ENCODE measurements at places on chromosomes 11 and 22.
A peak's percentile ranks its signal among the peaks of the same experiment; 100 is the strongest.

- peak; percentile 54 for DNase-seq
These were observed 8.3 kb downstream of the WT1 start for GRCh38 chr11:32426819-32427615.

DNA sequence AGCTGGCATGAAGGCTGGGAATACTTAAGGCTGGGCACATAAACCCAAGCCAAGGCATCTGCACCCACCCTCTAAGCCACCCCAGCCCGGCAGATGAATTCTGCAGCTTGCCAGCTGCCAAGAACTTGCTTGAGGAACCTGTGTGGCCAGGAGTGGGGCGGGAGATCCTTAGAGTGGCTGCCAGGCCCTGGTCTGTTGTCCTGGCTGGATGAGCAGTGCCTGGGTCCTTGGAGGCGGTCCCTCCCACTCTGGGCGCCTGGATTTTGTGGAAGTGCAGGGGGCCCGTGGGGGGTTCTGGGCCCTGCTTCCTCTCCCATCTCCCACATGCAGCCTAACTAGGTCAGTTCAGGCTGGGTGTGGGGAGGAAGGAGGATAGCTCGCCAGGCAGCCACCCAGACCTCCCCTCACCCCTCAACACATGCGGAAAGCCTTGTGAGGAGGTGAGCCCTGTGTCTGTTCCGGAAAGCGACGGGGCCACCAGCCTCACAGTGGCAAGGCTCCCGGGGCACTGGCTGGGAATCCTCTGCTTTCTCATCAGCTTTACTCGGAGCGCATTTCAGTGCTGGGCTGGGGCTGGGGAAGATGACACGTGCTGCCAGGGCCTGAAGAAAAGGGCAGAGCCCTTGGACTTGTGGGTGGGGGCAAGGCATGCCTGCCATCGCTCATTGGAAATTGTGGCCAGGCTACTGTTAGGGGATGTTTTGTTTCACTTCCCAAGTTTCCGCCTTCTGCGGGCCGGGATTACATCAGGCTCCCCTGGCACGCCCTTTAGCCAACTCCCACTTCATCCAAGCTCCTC is 8.4 kb downstream of the DAGLA start:
- no peak for DNase-seq

DNA sequence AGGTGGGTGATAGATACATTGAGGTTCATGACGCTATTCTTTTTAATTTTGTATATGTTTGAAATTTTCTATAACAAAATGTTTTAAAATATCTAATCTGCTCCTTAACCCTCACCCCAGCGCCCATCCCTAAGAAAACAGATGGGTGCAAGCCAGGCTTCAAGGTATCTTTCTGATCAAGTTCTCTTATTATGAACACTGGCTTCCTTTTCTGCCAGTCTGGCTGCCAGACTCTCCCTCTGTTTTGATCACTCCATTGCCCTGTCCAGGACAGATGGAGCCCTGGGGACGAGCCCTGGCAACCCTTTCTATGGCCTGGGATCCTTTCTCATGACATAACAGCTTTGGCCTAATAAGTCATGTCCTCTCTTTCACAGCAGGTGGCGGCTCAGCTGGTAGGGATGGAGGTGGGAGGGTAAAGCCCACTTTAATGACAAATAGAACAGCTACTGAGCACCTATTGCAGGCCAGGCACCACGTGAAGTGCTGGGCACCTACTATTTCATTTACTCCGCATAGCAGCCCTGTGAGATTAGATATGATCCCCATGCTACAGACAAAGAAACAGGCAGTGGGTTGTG is 38.4 kb downstream of the DRD2 start:
- DNase-seq, result peak; percentile 16

- DNase-seq, result peak; percentile 93
These were observed 15.7 kb downstream of the CRTAM start for GRCh38 chr11:122853971-122854446.

DNA sequence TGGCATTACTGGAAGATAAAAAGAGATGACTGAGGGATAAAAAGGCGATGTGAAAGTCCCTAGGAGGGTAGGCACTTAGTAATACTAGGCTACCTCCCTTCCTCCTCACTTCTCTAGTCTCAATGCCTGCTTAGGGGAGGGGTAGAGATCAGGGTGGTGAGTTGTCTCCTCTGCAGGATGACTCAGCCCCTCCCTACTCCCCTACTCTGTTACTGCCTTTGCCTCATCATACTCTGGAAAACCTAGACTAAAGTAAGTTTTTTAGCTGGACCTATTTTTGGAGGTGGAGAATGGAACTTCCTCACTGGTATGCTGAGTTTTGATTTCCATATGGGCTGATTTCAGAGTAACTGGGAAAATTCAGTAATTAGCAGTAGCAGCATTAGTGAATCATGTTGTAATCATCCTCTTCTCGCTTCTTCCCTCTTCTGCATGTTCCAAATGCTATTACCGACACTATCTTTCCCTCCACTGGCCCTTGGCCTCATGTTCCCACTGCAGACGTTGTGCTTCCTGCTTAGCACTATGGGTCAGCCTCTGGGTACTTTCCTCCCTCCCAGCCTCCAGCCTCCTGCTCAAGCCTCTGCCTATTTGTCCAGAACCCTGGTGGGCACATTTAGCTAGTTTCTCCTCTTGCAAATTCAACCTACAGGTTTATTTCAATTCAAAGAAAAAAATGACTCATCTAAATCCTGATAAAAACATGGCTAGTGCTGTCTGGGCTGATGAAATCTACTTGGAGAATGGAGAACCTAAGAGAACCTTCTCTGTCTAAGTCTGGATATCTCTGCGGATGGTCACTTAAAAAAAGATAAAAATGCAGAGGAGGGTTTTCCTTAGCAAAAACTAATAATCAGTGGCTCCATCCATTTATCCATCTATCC is 281.7 kb downstream of the ST3GAL4 start:
- peak; percentile 61 for DNase-seq

DNA sequence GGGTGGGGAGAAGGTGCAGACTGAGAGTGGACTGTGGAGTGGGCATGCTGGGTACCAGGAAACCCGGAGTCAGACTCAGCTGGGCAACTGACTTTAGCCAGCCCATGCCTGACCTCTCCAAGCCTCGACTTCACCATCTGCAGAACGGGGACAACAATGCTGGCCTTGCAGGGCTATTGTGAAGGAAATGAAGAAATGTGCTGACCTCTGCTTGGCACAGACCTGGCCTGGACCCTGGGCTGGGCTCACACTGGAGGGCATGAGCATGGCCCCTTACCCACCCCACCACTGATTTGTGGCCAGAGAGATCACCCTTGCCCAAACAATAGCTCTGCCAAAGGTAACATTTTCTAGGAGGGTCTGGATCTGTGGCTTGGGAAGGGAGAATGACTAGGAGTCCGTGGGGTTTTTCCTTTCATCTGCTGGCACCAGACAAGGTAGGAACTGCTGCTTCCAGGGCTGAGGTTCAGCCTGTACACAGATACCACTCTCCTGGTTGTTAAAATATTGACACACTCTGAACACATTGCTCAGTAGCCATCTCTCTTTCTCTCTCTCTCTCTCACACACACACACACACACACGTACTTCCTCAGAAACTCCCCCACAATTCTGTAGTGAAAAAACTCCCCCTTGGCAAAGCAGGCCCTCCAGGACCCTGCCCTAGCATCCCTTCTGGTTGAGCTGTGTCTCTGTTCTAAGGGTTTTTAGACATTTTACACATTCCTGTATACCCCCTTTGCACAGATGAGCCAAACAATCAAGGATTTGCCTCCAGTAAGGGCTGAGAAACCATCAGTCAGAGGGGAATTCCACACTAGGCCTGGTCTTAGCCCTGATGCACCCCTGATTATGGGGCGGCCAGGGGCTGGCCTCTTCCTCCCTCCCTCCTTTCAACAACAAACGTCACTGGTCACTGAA is 1.0 kb downstream of the MOGAT2 start:
- DNase-seq, result no peak

DNA sequence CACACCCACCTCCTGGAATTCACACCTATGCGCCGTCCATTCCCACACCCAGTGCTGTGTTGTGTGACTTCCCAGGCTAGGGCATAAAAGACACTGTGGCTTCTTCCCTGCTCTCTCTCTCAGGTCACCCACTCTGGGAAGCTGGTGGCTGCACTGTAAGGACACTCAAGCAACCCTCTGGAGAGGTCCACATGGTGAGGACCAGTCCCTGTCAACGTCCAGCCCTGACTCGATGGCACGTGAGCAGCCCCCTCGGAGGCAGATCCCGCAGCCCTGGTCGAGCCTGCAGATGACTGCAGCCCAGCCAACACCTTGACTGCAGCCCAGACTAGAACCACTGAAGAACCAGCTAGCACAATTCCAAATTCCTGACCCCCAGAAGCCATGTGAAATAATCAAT is 16.2 kb downstream of the CBX7 start:
- no peak for DNase-seq

GRCh38 chr11:121766166-121766565 is 313.4 kb upstream of the SORL1-AS1 start:
- DNase-seq, result no peak

- DNase-seq, result no peak
These were observed 7.0 kb upstream of the LYVE1 start for GRCh38 chr11:10575346-10576034.

DNA sequence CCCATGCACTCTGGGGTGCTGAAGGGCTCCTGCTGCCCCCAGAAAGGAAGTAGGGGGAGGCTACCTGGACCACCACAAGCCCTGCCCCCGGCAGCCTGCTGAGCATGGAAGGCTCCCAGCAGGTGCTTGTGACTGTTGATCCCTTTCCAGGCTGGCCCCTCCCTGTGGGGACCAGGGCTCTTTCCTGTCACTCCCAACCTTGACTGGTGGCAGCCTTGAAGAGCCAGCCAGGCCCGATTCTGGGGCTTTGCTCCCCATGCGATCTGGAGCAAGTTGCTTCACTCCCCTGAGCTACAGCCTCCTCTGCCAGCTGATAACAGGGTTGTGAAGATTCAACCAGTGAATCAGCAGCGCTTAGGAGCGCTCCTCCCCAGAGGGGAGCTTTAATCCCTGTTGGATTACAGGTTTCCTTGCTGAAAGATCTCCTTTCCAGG is 4.6 kb upstream of the CST6 start:
- peak; percentile 79 for DNase-seq

GRCh38 chr22:38981005-38981991 is 849 bp upstream of the APOBEC3B start:
- DNase-seq, result peak; percentile 69

DNA sequence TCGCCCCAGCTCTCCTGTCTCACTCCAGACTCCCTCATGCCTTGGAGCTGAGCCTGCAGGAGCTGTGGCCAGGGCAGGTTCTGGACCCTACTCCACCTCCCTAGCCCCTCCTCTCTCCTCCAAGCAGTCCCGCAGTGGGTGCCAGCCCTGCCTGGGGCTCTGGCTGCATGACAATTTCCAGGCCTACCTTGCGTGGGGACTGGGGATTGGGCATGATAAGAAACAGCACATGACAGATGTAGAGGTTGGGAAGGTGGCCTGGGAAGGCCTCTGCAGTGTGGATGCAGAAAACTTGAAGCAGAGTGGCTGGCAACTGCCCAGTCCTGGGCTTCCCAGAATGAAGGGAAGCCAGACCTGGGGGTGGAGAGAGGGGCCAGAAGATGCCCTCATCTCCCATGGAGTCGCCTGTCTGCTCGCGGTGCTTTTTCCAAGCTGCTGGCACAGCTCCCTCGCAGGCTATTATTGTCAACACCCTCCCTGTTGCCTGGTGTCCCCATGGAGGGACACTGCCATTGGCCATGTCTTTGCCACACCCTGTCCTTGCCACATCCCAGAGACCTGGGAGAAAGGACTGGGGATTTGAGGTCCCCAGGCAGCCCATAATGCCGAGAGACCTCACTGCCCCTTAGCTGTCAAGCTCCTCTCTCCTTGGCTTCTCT is 48.9 kb upstream of the CDON start:
- DNase-seq, result no peak

DNA sequence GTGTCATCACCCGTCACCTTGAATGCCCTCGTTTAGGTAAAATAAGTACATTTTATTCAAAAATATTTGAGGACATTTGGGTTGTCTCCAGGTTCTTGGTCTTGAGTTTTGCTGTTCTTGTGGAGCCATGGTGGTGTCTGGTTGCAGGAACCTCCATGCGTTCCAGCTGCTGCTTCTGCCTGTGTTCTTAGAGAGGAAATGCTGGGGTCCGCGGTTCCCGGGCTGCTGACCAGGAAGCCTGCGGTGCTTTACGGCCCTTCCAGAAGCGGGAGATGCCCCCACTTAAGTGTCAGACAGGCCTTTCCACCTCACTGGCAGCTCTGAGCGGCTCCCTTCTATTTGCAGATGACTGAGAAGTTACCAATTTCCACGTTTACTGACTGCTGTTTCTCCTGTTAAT is 66.8 kb downstream of the LRP5 start:
- DNase-seq, result no peak

GRCh38 chr11:82747471-82747870 is 13.8 kb upstream of the FAM181B start:
- DNase-seq, result no peak

DNA sequence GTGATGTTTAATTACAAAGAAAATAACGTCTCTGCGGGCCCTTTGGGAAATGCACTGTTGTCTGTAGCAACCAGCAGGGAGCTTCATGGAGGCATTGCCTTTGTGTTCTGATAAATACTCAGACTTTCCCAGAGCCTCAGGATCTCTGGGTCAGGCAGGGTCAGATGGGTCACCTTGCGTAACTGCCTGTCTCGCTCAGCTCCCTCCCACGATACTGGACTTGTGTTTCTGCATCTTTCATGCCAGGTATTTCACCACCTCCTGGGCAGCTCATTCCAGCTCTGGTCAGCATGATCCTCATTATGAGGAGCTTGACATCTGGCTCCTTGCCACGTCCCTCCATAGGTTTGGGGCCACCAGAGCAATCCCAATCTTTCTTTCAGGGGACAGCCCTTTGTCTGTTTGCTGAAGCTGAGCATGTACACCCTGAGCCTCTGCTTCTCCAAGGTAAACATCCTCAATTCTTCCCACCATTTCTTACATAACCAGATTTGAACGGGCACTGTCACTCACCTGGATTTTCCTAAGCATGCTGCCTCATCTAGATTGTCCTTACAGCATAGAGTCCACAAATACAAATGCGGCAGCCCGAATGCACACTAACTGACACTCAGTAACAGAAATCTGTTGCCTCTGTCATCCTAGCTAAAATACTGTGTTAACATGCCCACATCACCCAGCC is 162.3 kb downstream of the LARGE1 start:
- no peak for DNase-seq

DNA sequence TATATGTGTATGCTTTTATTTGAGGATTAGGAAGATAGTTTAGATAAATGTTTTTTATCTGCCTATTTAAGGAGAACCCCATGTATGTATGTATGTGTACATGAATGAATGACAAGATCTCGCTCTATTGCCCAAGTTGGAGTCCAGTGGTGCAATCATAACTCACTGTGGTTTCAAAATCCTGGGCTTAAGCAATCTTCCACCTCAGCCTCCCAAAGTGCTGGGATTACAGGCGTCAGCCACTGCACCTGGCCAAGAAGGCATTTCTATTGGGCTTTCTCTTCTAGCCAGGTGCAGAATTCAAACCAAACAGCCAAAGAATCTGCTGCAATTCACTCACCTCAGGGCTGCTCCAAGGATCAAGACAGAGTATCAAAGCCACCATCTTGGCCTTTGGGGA is 25.5 kb upstream of the DGKZ start:
- DNase-seq, result no peak
